ENCODE measurements at places on chromosomes 2 and 18.

GRCh38 chr2:233489666-233490065 lies 76.9 kb downstream of the USP40 start:
- DNase-seq = no peak

DNA sequence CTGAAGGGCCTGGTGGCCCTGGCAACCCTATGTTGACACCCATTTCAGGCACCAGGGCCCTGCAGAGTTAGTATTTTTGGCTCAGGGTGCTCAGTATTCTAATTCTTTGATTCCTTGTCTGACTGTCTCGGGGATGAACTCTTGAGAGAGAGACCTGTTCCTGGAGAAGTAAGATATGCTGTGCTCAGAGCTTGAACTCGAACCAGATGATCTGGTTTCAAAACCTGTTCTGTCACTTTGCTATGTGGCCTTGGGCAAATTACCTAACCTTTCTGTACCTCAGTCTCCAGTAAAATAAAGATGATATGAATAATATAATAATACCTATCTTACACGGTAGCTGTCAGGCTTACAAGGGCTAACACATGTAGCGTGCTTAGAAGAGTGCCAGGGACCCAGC lies 294.2 kb downstream of the DYSF start:
- DNase-seq = no peak

GRCh38 chr2:5507367-5507766 lies 184.8 kb upstream of the SOX11 start:
- no peak for DNase-seq

DNA sequence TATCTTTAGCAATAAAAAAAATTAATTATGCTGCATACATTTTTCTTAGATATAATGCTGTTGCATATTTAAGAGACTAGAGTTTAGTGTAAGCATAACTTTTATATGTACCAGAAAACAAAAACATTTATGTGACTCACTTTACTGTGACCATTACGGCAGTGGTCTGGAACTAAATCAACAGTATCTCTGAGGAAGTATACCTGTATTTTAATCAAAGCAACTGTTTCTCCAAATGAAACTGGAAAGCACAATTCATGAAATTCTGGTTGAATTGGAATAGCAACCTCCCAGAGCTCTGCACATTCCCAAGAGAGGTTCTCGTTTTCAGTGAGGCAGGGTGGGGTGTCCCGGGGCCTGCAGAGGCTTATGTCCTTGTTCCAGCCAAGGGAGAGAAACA lies 112.2 kb upstream of the TACR1 start:
- no peak for DNase-seq

DNA sequence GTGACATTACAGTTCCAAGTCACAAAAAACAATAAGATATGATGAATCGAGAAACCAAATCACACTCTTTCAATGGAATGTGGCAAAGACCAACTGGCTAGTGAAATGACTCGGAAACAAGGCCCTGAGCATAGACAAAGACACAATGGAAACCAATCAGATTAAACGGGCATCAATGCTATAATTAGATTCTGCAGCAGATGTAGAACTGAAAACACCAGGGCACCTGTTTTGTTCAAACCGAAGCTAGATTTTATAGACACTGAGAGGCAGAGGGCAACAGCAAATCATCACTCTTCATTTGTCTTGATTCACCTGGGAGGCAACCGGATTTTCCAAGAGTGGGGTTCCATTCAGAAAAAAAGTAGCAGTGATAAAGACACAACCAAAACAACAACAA lies 92.8 kb upstream of the BARD1 start:
- no peak for DNase-seq

DNA sequence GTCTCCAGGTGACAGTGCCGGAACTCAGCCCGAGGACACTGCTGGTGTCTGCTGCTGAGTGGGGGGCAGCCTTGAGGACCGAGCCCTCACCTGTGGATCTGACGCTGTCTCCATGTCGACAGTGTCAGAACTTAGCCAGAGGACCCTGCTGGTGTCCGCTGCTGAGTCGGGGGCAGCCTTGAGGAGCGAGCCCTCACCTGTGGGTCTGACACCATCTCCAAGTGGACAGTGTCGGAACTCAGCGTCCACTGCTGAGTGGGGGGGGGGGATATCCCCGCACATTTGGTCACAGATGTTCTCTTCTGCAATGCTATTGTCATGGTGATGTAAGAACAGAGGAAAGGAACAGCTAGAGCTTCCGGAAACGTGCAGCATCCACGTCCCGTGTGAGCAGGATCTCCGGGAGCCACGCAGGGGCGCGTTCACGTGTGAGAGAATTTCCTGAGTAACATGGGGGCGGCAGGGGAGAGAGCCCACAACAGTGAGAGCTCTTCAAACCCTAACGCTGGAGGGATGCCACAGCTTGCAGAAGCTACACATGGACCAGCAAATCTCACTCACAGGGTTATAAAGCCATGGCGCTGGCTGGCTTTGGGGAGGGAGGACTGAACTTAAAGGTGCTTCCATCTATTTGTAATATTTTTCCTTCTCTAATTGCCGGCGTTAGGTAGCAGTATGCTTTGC lies 250.7 kb upstream of the SALL3 start:
- DNase-seq = no peak

- DNase-seq = no peak
Observed at GRCh38 chr18:77940566-77940965, 690.9 kb downstream of the GALR1 start.

All from stimulated activated CD4-positive, alpha-beta T cell treated with anti-CD3 and anti-CD28 coated beads, Interleukin-12 subunit alpha, Interleukin-12 subunit beta, amount 100 ng/mL, for 4 hours (primary cell).